ENCODE measurements at places on chromosomes 4 and X. TPM values are rescaled to one million over a fixed set of nuclear protein-coding genes. Genes with fewer than 3 reads are reported as not detected.

Gene DACH2
- total RNA-seq, result 0.72 TPM

Gene MAGEB17
- total RNA-seq, result not detected

Gene LPAR4
- total RNA-seq, result 40.8 TPM

Gene ENPEP
- 31.5 TPM for total RNA-seq

Gene BMP2K
- total RNA-seq, result 50.9 TPM

Gene AKAP4
- 0.10 TPM for total RNA-seq

Gene DCHS2
- 13.6 TPM for total RNA-seq

Gene POU4F2
- total RNA-seq, result not detected

Gene SPANXA2
- not detected for total RNA-seq

Gene NPNT
- 110 TPM for total RNA-seq

Gene PGAM4
- total RNA-seq, result not detected

Gene DUX4
- total RNA-seq, result not detected

Gene SHOX
- total RNA-seq, result not detected

Gene ARMCX1
- total RNA-seq, result 133 TPM

Gene GAGE12J
- not detected for total RNA-seq

Gene CT45A2
- total RNA-seq, result not detected

Gene SEPTIN6
- total RNA-seq, result 17.8 TPM

Gene ANKRD50
- total RNA-seq, result 77.3 TPM

Gene IBSP
- total RNA-seq, result not detected

Gene AMTN
- total RNA-seq, result not detected

Gene FDCSP
- not detected for total RNA-seq

Gene RAB39B
- 0.51 TPM for total RNA-seq

All from tongue (tissue), 3 donors.